Foreskin fibroblast (primary cell): ENCODE measurements at places on chromosomes 1 and 21.
A peak's percentile ranks its signal among the peaks of the same experiment; 100 is the strongest.

- DNase-seq = no peak
Measured at GRCh38 chr1:32766328-32766972, 50.7 kb downstream of the YARS1 start.

DNA sequence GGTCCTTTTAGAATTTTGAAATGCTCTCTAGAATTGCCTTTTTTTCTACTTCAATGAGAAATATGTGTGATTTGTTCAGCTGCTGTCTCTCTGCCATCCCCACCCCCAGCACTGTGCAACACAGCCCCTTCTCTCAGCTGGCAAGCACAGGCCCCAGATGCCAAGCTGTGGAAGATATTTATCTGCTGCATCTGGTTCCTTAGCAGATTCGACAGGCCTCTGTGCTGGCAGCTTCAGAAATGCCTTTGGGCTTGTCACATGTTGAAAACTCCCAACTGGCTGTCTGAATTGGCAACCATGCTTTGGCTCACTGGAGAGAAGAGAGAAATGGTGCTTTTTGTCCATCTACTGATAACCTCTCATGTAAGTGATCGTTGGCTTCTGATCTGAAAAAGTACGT lies 206.7 kb upstream of the C1orf87 start:
- DNase-seq = peak; percentile 46

- DNase-seq = peak; percentile 38
Measured at GRCh38 chr1:226223786-226224244, 351 bp downstream of the MIXL1 start.

DNA sequence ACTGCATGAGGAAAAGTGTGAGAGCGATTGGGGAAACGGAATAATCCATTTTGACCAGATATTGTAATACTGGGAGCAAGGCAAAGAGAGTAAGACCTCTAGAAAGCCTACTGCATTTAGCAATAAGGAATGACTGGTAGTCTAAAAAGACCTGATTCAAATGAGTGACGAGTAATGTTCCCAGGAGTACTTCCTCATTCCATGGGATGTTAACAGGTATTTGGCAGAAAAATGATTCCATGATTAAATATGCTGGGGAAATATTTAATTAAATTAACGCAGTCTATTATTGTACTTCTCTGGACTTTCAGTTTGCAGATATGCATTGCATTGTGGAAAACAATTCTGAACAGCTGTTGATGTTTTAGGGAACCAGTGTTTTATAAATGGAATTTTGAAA lies 105.5 kb downstream of the RPE65 start:
- no peak for DNase-seq

- no peak for DNase-seq
Measured at GRCh38 chr1:221992427-221992826, 250.5 kb upstream of the DUSP10 start.
